ENCODE measurements at places on chromosomes 4 and X.

DNA sequence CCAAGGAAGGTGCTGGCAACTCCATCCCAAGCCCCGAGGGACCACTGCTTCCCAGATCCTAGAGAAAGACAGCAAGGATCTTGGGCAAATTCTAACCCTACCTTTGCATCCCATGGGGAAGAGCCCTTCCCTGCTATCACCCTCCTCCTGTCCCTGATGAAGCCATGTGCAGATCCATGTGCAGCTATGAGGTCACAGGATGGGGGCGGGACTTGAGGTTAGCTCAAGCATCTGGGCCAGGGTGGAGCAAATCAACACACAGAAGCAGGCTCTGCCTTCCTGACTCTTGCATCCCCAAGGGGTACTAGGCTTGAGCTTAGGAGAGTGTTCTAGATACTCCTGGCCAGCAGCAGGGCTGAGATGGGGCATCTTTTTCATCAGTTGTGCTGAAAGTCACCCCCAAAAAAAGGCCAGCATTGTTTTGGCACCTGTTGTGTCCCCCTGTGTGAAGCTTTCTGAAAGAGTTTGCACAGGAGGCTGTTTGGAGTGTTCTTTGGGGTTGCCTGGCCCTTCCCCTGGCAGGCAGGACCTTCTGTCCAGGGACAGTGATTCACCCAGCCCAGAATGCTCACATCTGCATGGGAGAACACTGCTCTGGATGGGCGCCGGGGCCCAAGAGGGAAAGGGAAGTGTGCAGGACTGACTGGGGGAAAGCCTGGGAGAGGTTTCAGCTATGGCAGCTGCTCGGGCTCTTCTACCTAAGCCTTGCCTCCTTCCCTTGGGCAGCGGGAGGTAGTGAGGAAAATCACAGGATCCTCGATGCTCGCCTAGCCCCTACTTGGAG, 50.8 kb downstream of the PRPS1 start:
- DNase-seq: no peak

DNA sequence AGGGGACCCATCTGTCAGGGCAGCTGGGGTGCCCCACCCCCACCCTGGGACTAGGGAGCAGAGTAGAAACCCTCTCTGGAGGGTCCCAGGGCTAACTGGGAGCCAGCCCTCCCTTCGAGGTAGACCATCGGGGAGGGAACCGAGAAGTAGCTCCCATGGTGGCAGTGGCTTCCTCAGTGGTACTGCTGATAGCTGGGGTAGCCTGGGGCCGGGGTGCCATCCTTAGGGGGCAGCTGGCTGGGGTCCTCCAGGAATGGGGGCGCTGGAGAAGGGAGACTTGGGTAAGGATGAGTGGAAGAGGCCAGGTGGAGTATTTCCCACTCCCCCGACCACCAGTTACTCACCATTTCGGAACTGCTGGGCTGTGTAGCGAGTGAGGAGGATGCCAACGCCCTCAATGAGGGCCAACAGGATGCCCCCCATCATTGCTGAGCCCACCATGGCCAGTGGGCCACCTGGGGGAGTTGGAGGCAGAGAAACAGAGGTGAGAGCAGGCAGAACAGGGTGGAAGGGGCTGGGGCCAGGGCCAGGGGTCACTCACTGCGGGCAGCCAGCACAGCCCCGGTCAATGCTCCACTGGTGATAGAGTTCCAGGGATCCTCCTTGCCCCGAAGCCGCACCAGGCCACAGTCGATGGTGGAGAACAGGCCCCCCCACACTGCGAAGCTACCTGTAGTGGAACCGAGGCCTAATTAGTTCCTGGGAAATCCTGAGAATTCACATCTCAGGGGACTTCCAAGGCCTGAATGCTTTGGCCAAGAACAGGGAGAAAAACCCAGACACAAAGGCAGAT, 3.8 kb downstream of the TIMM17B start:
- DNase-seq: no peak

GRCh38 chr4:106854569-106855351, 181.4 kb downstream of the DKK2 start:
- no peak for DNase-seq

DNA sequence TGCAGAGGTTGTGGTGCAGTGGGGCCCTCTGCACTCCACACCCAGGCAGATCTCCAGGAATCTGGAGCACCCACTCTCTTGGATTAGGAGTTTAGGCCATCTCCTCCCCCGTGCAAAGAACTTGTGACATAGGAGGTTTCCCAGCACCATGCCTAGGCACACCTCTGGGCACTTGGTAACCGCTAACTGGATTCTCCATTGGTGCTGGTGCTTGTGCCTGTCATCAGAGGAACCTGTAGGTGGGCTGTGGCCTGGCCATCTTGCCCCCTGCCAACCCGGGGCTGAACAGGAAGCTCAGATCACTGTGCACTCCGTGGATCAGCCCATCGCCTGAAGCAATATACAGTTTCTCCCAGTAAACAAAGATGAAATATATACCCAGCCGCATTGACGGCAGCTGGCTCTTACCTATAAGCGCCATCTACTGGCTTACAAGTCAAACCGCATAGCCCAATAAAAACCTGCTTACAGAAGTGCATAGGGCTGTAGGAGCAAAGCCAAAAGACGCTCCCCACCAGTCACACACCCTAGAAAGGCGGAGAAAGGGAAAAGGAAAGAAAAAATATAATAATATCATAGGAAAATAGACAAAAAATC, 19.1 kb upstream of the TEX13B start:
- no peak for DNase-seq

GRCh38 chr4:7828011-7828720, 111.5 kb downstream of the AFAP1 start:
- DNase-seq: peak; percentile 99

GRCh38 chr4:172721659-172722058, 447.0 kb upstream of the GALNT7 start:
- DNase-seq: no peak

DNA sequence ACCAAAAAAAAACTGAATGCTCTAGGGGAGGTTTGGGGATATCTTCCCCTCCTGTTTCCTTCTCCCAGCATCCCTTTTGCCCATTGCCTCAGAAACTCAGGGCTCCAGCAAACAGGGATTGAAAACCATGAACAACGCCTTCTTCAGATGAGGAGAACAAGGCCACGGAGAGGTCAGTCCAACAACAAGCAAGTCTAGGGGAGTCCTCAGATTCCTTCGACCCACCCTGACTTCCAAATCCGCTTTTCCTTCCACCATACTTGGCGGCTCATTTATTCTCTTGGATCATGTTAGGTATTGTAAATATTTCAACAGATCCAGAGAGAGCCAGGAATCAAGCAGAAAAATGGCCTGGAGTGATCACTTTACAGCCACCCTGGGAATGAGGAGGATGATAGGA, 21.9 kb downstream of the REELD1 start:
- DNase-seq: no peak

- DNase-seq: no peak
Measured at GRCh38 chr4:55103224-55103623, 22.2 kb downstream of the KDR start.
